ENCODE measurements at places on chromosomes 2 and 18. TPM values are rescaled to one million over a fixed set of nuclear protein-coding genes. Genes with fewer than 3 reads are reported as not detected.
A peak's percentile ranks its signal among the peaks of the same experiment; 100 is the strongest.

DNA sequence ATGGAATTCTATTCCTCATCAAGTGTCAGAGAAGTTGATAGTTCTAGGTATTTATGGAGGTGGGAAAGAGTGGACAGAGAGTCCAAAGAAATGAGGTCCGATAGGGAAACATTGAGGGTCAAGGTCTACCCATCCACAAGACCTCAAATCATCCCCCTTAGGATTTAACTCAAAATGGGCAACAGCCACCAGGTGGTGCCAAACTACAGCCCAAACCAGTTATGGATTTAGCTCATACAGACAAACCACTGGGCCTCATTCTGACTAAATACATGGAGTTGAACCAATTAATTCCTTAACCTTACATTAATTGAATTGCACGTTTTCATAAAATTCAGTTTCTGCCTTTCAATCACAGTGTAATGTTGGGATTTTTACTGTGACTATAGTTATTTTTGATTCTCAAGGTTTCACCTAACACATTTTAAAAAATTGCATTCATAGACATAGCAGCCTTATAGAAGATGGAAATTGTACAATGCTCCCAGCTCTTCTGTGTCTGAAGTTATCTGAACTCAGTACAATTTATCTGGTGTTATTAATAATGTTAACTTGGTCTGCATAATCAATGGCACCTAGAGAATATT, 98.2 kb upstream of the HNMT start:
- H3K27me3 ChIP-seq: no peaks in the 10 kb centered on the region
- H3K4me1 ChIP-seq: peaks cover 6% of the 10 kb centered on the region
- no peak overlapping the region for H3K27ac ChIP-seq
- no peak overlapping the region for H3K4me3 ChIP-seq

GRCh38 chr18:54679318-54680149, 88.5 kb downstream of the DYNAP start:
- H3K4me1 ChIP-seq: no peaks in the 10 kb centered on the region
- no peaks in the 10 kb centered on the region for H3K36me3 ChIP-seq
- no peak overlapping the region for H3K4me3 ChIP-seq
- peak; percentile 69 for DNase-seq
- H3K27ac ChIP-seq: no peak overlapping the region

DNA sequence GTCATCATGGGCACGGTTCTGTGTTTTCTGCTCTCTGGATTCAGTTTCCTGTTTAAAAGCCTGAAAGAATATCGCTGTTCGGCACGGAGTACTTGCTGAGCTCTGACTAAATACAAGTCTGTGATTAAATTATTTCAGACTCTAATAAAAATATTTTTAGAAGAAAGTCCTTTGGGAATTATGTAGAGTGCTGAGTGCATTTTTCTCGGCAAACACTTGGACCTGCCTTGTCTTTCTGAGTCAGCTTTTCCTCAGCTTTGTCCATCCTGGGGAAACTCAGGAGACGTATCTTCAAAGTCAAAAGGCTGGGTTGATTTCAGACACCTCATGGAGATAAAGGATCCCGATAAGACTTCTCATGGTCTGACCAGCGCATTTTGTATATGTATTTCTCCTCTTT, 45.9 kb downstream of the IL1R2 start:
- no peak overlapping the region for H3K27ac ChIP-seq
- DNase-seq: no peak
- H3K27me3 ChIP-seq: no peaks in the 10 kb centered on the region
- no peaks in the 10 kb centered on the region for H3K36me3 ChIP-seq
- no peaks in the 10 kb centered on the region for H3K4me1 ChIP-seq

DNA sequence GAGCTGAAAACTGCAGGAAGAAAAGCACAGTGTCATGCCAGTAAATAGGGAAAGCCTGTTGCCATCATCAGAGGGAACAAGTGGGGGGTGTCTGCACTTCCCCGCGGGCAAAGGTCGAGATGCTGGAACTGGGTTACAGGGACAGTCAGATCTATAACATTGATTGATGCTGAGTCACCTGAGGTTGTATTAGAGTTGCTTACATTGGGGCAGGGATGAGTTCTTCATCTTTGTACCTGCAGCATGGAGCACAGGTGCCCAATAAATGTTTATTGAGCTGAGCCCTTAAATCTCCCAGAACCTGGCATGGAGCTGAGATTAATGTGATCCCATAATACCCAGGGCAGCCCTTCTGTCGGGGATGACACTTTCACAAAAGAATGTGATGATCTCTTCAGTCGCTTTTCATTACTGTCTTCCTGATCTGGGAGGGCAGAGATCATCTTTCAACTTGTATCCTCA, 5.9 kb upstream of the RNF152 start:
- no peak overlapping the region for H3K4me3 ChIP-seq
- peaks cover 19% of the 10 kb centered on the region for H3K27me3 ChIP-seq
- no peaks in the 10 kb centered on the region for H3K36me3 ChIP-seq
- peaks cover 7% of the 10 kb centered on the region for H3K4me1 ChIP-seq

DNA sequence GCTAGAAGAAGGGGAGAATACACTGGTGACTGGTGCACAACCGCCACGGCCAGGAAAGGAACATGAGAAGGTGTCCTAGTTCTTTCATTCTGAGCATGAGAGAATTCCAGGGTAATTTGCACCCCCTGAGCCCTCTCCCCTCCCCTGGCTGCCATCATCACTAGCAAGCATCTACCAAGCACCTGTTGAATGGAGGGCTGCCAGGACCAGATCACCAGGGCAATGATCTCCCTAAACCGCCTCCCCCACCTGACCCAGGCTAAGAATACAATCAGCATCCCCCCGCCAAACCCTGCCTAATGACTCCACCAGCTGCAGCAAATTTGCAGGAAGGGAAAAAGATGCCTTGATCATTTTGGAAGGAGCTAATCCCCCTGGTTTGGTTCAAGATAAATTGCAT, 100.2 kb downstream of the STPG4 start:
- no peaks in the 10 kb centered on the region for H3K27me3 ChIP-seq
- no peaks in the 10 kb centered on the region for H3K36me3 ChIP-seq
- H3K27ac ChIP-seq: no peak overlapping the region

GRCh38 chr2:8462280-8462679, 219.6 kb upstream of the ID2 start:
- peaks cover 7% of the 10 kb centered on the region for H3K4me1 ChIP-seq
- DNase-seq: no peak
- H3K27me3 ChIP-seq: no peaks in the 10 kb centered on the region
- H3K36me3 ChIP-seq: no peaks in the 10 kb centered on the region
- no peak overlapping the region for H3K27ac ChIP-seq
- H3K4me3 ChIP-seq: no peak overlapping the region

The USP40 gene
- 4.0 TPM for polyA plus RNA-seq

The NTSR2 gene
- not detected for polyA plus RNA-seq

All from GM23338 (cell line).